Eye (tissue), 1 donor: ENCODE measurements at places on chromosomes 12 and 14.

GRCh38 chr12:104494137-104494792 is 37.5 kb downstream of the CHST11 start:
- DNase-seq, result no peak

DNA sequence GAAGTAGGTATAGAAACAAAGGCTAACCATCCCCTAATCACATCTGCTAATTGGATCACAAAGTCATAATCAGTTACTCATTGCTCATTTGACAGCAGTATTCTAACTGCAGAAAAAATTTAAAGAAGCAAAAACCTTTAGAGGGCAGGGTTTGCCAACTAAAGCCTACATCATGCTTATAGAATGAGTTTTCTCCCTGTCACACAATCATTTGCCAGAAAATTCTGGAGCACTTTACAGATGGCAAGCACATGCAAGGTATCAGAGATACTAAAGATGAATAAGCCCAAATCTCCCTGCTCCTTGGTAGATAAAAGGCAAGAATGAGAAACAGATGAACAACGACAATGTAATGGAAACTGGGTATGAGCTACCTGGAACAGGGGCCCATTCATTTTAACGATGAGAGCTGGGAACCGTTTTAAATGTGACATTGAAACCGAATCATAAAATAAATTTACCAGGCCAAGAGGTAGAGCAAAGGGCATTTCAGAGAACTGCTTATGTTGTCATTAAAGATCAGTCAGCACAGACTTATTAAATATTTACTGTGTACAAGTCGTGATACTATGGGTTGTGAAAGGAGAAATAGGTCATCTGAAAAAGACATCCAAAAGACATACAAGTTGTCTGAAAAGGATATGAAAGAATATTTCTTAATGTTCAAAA is 211.4 kb upstream of the ABCD2 start:
- no peak for DNase-seq

DNA sequence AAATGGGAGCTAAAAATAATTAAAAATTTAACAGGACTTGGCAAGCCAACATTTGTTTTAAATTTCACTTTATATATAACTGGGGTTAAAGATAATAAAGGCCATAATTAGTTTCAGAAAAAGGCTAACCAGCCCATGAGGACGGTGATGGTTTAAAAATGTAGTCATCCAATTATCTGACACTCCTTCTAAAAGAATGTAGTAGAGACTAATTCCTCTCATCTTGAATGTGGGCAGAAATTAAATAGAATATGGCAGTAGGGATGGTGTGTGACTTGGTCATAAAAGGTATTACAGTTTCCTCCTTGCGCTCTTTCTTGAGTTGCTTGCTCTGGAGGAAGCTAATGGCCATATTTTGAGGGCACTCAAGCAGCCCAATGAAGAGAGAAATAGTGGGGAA is 49.1 kb upstream of the PTPRB start:
- DNase-seq, result no peak

GRCh38 chr12:5797661-5798060 is 147.4 kb downstream of the ANO2 start:
- no peak for DNase-seq

DNA sequence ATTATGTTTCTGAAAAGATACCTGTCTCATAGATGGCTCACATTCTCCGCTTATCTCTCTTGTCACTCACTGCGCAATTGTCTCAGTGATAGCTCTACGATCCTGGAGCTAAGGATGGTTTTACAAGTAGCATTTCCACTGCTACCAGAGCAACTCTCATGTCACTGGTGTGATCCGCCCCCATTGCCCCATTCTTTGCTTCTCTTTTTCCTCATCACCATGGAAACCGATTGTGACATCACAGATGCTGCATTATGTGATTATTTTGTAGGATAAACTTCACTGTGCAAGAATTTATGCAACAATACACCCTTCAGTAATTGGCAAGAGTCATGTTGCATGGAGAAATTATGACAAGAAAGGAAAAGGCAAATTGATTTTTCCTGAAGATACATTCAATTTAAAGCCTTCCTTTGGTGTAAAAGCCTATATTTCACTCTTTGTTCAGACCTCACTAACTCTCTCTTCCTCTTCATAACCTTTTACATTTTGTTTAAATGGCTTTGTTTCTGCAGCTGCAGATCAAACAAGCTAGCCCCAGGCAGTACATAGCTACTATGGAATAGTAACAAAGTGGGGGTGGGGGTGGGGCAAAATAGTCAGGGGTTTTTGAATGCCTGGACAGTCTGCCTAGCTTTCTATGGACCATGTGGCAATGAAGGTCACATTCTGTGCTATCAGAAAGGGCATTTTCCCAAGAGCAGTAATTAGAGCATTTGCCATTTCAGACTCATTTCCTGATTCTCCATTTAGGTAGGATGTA is 539.8 kb downstream of the NRXN3 start:
- DNase-seq, result peak; percentile 45

- no peak for DNase-seq
Measured at GRCh38 chr12:57797933-57798332, 15.3 kb downstream of the TSFM start.

DNA sequence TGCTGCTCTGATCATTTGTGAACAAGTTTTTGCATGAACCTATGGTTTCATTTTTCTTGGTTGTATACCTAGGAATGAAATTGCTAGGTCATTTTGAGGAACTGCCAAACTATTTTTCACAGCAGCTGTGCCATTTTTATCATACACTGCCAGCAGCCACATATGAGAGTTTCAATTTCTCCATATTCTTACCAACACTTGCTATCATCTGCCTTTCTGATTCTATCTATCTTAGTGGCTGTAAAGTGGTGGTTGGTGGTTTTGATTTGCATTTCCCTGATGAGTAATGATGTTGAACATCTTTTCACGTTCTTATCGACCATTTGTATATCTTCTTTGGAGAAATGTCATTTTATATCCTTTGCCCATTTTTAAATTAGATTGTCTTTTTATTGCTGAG is 146.1 kb downstream of the C12orf75 start:
- no peak for DNase-seq

GRCh38 chr12:54379398-54380201 is 4.9 kb downstream of the ZNF385A start:
- DNase-seq, result peak; percentile 97

GRCh38 chr12:115313929-115314328 is 630.0 kb upstream of the TBX3 start:
- no peak for DNase-seq

DNA sequence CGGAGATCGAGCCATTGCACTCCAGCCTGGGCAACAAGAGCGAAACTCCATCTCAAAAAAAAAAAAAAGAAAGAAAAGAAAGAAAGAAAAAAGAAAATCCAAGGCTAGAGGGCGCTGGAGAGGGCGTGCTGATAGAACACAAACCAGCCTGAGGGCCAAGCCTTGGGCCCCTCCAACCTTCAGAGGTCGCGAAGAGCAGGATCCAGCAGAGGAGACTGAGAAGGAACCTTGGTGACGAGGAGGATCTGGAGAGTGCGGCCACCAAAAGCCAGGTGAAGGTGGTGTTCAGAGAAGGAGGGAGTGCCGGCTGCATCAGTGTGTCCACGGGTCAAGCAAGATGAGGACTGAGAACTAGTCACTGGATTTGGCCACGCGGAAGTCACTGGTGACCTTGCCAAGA is 4.1 kb upstream of the DYNC1H1 start:
- DNase-seq, result peak; percentile 50

DNA sequence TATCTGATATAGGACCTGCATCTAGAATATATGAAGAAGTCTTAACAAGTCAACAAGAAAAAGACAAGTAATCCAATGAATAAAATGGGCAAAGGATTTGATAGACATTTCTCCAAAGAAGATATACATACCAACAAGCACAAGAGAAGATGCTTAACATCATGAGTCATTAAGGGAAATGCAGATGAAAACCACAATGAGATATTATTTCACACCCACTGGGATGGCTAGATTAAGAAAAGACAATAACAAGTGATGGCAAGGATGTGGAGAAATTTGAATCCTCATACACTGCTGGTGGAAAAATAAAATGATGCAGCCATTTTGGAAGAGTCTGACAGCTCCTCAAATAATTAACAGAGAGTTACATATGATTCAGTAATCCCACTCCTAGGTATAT is 502.6 kb downstream of the FUT8 start:
- DNase-seq, result no peak

GRCh38 chr14:50312734-50313054 is 570 bp downstream of the DMAC2L start:
- no peak for DNase-seq

- no peak for DNase-seq
Measured at GRCh38 chr12:79299447-79300198, 391.1 kb downstream of the PAWR start.
